ENCODE measurements at places on chromosomes 11 and 22. TPM values are rescaled to one million over a fixed set of nuclear protein-coding genes. Genes with fewer than 3 reads are reported as not detected.

Gene DDTL
- total RNA-seq = 1.0 TPM

Gene HEPN1
- total RNA-seq = not detected

- no peaks in the 10 kb centered on the region for H3K27me3 ChIP-seq
- H3K27ac ChIP-seq = no peak overlapping the region
- H3K4me1 ChIP-seq = no peaks in the 10 kb centered on the region
- DNase-seq = no peak
Observed at GRCh38 chr11:101870510-101870909, 44.3 kb upstream of the CEP126 start.

DNA sequence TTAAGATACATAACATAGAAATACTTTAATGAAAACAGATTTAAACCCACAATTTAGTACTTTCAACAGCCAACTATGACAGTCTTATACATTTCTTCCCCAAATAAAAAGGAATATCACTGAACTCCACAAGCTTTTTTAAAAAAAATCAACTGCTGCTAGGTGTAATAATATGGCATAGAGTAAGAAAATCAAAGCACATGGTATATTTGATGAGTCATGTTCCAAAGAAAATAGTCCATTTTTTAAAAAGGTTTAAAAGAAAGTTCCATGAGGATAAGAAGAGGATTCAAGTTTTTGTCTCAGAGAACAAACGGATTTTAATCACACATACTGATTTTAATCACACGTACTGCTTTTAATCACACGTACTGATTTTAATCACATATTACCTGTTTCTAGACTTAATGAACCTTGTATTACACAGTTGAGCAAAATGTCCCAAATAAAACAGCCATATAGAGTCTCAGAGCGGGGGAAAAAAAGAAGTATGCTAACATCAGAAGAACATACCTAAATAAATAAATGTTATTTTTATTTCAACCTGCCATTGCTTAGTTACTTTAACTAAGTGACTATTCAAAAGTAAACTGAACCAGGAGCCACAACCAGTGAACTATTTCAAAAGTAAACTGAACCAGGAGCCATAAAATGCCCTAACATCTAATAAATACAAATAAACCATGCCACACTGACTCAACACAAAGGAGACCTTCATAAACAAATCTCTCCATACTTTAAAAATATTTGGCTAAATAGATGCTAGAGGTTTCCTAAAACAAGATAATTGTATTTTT lies 198.4 kb downstream of the SBF2 start:
- H3K4me1 ChIP-seq = no peaks in the 10 kb centered on the region
- no peak overlapping the region for H3K4me3 ChIP-seq
- no peaks in the 10 kb centered on the region for H3K27me3 ChIP-seq
- no peak overlapping the region for H3K27ac ChIP-seq

DNA sequence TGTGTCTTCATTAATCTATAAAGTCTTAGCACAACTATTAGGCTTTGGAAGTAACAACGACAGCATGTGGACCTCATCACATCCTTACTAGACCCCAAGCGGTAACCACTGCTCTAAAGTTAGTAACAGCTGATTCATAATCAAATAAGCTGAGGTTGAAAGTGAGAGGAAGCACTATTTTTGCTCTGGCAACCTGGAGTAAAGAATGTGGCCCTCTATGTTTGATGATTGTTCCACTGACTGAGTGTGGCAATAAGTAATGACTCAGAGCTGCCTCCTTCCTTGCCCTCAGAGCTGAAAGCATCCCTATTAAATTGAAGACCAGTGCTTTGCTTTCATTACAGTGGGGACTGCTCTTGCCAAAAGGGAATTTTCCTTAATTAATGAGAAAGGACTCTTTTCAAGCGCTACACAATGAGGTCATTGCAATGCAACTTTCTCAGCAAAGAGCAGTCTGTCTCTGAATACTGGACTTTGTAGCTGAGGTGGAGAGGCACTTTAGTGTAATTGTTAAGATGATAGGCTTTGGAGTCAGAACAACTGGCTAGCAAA lies 906.1 kb upstream of the RAG2 start:
- H3K4me3 ChIP-seq = no peak overlapping the region
- H3K27me3 ChIP-seq = no peaks in the 10 kb centered on the region
- no peak for DNase-seq
- no peaks in the 10 kb centered on the region for H3K4me1 ChIP-seq
- H3K27ac ChIP-seq = no peak overlapping the region

GRCh38 chr11:103880968-103881367 lies 155.5 kb upstream of the DDI1 start:
- no peaks in the 10 kb centered on the region for H3K36me3 ChIP-seq
- no peaks in the 10 kb centered on the region for H3K27me3 ChIP-seq
- H3K4me1 ChIP-seq = no peaks in the 10 kb centered on the region
- no peak overlapping the region for H3K4me3 ChIP-seq
- no peak overlapping the region for H3K27ac ChIP-seq

DNA sequence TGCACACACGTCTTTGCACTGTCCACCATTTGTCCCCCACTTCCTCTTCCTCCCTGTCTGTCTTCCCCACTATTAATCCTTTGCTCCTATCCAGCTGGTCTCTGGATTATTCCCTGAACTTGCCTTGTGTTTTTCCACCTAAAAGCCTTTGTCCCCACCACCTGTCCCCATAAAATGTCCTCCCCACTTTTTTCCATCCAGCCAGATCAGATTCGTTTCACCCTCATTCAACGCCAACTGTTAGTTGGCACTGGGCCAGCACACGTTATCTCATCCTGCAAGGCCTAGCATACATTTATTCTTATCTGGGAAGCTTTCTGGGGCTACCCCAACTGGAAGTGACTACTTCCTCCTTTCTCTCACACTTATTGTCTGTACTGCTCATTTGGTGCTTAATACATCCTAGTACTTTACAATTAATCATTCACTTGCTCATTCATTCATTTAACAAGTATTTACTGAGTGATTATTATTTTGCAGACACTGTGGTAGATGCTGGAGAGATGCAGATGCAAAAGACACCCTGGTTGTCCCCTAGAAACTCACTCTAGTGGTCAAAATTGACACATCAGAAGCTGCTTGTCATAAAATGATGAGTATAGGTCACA lies 96.2 kb downstream of the RASSF10 start:
- no peaks in the 10 kb centered on the region for H3K27me3 ChIP-seq
- no peak overlapping the region for H3K27ac ChIP-seq
- no peak overlapping the region for H3K4me3 ChIP-seq
- no peaks in the 10 kb centered on the region for H3K36me3 ChIP-seq
- H3K4me1 ChIP-seq = no peaks in the 10 kb centered on the region

DNA sequence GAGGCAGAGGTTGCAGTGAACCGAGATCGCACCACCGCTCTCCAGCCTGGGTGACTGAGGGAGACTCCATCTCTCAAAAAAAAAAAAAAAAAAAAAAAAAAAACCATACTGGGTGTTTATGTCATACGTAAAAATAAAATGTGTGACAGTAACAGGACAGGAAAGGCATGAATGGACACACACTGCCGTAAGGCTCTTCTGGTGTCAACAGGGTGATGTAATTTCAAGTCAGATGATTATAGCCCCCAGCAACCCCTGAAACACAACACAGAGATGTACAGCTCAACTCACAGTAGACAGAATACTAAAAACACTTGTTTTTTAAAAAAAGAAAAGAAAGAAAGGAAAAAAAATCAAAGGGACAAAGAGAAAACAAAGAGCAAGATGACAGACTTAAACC lies 22.2 kb downstream of the SBF1 start:
- H3K4me1 ChIP-seq = no peaks in the 10 kb centered on the region
- H3K36me3 ChIP-seq = peaks cover 52% of the 10 kb centered on the region
- H3K27ac ChIP-seq = no peak overlapping the region
- H3K4me3 ChIP-seq = no peak overlapping the region
- H3K27me3 ChIP-seq = no peaks in the 10 kb centered on the region
- no peak for DNase-seq

Measured in right atrium auricular region (tissue), 2 donors.